ENCODE measurements at places on chromosomes 11 and 22. TPM values are rescaled to one million over a fixed set of nuclear protein-coding genes. Genes with fewer than 3 reads are reported as not detected.

DNA sequence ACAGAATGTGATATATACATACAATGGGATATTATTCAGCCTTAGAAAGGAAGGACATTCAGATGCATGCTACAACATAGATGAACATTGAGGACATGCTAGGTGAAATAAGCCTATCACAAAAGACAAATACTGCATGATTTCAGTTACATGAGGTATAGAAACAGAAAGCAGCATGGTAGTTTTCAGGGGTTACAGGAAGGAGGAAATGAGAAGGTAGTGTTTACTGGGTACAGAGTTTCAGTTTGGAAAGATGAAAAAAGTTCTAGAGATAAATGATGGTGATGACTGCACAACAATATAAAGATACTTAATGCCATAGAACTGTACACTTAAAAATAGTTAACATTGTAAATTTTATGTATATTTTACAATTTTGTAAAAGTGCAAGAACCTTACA is 266.7 kb upstream of the C11orf87 start:
- H3K36me3 ChIP-seq = no peaks in the 10 kb centered on the region
- no peaks in the 10 kb centered on the region for H3K4me1 ChIP-seq
- no peak overlapping the region for H3K4me3 ChIP-seq
- H3K27me3 ChIP-seq = no peaks in the 10 kb centered on the region
- H3K27ac ChIP-seq = no peak overlapping the region

- no peak overlapping the region for H3K27ac ChIP-seq
- no peaks in the 10 kb centered on the region for H3K36me3 ChIP-seq
- H3K4me1 ChIP-seq = no peaks in the 10 kb centered on the region
- no peak overlapping the region for H3K4me3 ChIP-seq
- no peak for DNase-seq
These were observed 708.1 kb downstream of the NTM start for GRCh38 chr11:132078264-132079076.

- no peaks in the 10 kb centered on the region for H3K27me3 ChIP-seq
- H3K36me3 ChIP-seq = no peaks in the 10 kb centered on the region
- DNase-seq = no peak
- H3K4me1 ChIP-seq = no peaks in the 10 kb centered on the region
- no peak overlapping the region for H3K4me3 ChIP-seq
These were observed 10.5 kb upstream of the LDLRAD3 start for GRCh38 chr11:35933320-35933871.

The B3GAT1 gene
- total RNA-seq = 0.48 TPM

The HTR3A gene
- total RNA-seq = not detected

The NTM gene
- total RNA-seq = not detected

The MRPL11 gene
- total RNA-seq = 33.6 TPM

The IRF7 gene
- 17.1 TPM for total RNA-seq

The KLHL35 gene
- not detected for total RNA-seq

Measured in ovary (tissue), 10 donors.